ENCODE measurements at places on chromosomes 12 and 14.

DNA sequence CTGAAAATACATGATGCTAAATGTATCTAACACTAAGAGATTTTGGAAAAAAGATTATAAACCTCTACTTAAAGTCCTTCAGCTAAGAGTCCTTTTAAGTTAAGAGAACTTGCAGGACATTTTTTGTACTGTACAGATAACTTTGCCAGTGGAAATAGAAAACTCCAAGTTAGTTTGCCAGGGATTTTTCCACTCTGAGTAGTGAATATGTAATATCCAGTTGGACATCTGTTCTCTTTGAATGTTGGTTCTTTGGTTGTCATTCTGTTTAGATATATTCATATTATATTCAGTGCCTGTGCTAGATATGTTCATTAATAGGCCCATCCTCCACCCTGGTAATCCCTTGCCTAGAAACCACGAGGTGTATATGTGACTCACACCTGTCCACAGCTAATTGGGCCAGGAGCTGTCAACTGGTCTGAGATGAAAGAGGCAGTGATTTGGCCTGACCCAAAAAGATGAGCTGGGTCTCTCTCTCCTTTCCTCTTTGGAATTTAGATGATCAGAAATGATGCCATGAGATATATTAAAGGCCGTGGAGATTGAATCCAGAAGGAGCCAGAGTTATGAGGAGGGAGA, 261.0 kb upstream of the LRIG3 start:
- DNase-seq, result no peak

- no peak for DNase-seq
Observed at GRCh38 chr14:75096959-75097358, 27.5 kb downstream of the ZC2HC1C start.

GRCh38 chr12:98592825-98593322, 612 bp upstream of the SLC25A3 start:
- DNase-seq, result no peak

DNA sequence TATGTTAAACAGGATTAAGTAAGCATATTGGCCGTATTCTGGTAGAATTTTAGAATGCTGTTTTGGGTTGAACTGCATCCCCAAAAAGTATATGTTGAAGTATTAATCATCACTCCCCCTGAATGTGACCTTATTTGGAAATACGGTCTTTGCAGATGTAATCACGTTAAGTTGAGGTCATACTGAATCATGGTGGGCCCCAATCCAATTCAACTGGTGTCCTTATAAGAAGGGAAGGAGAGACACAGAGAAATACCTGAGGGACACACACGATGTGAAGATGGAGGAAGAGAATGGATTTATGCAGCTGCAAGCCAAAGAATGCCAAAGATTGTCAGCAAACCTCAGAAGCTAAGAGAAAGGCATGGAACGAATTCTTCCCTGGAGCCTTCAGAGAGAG, 268.6 kb downstream of the ITPR2 start:
- no peak for DNase-seq

- no peak for DNase-seq
Observed at GRCh38 chr14:95048771-95049312, 108.5 kb downstream of the DICER1 start.

- no peak for DNase-seq
Observed at GRCh38 chr12:42407306-42407705, 81.3 kb downstream of the PPHLN1 start.

DNA sequence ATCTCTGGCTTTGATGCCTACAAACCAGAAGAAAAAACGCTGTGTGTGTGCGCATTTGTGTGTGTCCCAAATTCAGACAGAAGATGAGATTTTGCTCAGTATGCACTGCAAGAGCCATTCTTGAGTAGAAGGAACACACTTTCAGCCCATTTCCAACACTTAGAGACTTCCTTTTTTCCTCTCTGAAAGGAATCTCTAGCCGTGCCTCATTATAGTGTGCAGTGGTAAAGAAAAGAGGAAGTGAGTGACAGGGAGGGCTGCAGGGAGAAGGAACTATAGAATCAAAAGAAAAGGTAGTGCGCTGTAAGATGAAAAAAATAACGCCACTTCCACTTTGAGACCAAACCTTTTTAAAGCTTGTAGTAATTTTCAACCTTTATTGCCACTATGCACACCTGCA, 1400.9 kb upstream of the FLRT2 start:
- no peak for DNase-seq

DNA sequence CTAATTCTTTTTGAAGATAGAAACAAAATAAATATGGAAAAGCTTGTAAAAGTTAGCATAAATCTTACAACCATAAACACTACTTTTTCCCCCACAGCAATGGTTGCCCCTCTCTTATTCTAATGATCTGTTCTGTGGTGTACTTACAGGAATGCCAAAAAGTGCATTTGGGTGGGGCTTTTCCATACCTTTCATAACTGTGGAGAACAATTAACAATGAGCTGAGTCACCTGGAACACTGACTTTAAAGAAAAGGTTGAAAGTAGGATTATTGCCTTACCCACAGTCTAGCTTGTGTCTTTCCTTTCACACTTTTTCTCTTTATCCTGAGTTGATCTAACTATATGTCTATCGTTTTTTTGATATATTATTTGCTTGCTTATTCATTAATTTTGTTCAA, 86.9 kb downstream of the TPH2 start:
- DNase-seq, result no peak

DNA sequence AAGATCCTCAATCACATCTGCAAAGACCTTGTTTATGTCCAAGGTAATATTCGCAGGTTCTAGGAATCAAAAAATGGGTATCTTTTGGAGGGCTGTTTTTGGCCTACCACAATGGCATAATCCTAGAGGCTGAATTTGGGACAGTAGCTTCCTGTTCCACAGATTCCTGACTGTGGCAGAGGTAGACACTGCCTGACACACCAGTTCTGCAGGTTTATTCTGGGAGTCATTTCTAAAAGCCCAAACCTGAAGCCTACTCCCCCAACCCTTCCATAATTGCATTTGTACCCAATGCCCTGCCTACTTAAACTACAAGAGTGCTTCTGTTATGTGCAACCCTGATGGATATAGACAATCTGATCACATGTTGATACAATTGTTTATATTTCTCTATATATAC, 378.9 kb downstream of the PCNX1 start:
- no peak for DNase-seq

DNA sequence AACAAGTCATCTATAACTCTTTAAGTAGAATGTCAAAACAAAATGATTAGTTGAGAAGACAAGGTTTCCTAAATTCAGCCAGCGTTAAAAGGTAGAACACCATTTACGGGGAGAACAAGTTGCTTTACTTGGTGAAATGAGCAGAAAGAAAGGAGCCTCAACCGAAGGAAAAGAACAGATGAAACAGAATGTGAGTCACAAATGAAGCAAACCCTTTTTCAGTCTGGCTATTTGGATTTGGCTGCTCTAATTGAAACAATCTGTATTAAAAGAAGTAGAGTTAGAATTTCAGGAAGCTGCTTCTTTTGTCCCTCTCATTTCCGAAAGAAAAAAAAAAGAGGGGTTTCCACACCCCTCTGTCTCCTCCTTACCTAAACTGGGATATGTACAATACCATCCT, 34.6 kb downstream of the CEP128 start:
- no peak for DNase-seq

DNA sequence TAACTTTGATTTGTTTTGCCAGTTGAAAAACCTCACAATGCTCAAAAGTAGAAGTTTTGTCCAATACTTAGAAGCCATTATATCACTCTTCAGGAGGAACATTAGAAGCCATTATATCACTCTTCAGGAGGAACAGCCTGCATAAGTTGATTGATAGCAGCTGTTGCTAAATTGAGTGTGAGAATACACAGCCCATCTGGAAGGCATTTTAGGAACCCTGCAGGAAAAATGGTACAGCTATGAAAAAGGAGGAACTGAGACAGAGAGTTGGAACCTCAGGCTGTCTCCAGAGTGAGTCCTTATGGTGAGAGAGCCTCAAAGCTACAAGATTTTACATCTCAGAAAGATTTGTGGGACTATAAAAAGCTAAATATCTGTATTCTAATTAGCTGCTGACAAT, 207.0 kb downstream of the MYRFL start:
- DNase-seq, result no peak

GRCh38 chr14:74824997-74825396, 50.9 kb downstream of the PROX2 start:
- DNase-seq, result no peak

GRCh38 chr12:69704357-69704756, 5.3 kb upstream of the BEST3 start:
- DNase-seq, result no peak

DNA sequence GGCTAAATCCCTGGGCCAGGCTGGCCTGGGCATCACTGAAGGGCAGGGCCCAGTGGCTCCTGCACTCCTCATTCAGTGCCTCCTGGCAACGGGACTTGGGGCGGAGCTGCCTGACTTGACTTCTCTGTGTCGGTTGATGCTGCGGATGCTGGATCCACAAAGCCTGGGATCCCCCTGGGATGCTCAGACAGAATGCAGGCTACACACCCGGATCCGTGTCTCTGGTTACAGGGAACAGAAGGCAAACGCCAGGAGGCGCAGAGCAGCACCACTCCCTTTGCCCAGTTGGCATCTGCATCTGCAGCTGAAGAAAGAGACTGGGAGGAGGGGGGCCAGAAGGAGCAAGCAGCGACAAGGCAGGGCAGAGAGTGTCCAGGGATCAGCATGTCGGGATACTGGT, 154.5 kb upstream of the FKBP4 start:
- no peak for DNase-seq

GRCh38 chr12:70418101-70418500, 52.0 kb downstream of the KCNMB4 start:
- DNase-seq, result no peak

GRCh38 chr12:25789541-25789944, 168.9 kb upstream of the RASSF8 start:
- no peak for DNase-seq

- DNase-seq, result no peak
Observed at GRCh38 chr14:74510959-74511409, 17.4 kb downstream of the ISCA2 start.

DNA sequence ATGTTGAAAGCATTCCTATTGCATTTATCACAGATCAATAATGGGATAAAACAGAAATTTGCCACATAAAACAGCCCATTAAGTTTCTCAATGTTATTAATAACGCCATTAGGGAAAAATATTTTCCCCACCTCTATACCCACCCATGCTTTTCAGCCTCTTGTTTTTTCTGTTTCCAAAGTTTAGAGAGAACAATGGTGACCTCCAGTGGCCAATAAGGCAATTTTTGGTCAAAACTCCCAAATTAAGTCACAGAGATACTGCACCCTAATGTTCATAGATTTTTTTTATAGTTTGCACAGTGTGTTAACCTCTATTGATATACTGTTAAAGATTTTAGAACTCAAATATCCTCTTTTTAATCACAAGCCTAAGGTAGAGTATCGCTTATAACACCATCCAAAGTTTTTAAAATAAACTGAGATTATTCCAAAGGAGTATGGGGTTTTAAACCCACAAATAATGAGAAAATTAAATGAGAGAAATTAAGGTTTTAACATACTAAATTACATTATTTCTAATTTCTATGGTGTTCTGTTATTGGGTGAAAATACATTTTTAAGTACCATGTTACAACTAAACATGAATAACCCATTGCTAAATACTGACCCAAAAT, 184.7 kb upstream of the DCN start:
- no peak for DNase-seq

- DNase-seq, result no peak
Observed at GRCh38 chr14:80764496-80764895, 177.0 kb downstream of the CEP128 start.

GRCh38 chr12:97308576-97309198, 153.9 kb upstream of the RMST start:
- no peak for DNase-seq

- DNase-seq, result no peak
Observed at GRCh38 chr12:93785249-93786010, 108.3 kb downstream of the CRADD start.

DNA sequence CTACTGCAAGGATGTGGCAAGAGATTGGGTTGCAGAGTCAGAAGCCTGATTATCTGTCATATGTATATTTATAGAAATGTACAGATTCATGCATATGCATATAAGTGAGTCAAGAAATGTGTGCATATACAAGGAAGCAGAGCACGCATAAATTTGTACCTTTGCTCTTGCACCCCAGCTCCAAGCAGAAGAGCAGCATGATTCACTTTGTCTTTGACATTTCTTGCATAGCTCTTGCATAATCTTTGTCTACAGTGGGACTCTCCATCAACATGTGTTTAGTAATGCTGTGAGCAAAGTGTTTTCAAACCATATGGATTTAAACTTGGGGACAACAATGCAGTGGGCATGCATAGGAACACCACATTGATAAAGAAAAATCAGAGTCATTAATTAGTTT, 330.7 kb upstream of the DCN start:
- no peak for DNase-seq

GRCh38 chr14:49984424-49984823, 91.5 kb downstream of the ARF6 start:
- DNase-seq, result no peak

DNA sequence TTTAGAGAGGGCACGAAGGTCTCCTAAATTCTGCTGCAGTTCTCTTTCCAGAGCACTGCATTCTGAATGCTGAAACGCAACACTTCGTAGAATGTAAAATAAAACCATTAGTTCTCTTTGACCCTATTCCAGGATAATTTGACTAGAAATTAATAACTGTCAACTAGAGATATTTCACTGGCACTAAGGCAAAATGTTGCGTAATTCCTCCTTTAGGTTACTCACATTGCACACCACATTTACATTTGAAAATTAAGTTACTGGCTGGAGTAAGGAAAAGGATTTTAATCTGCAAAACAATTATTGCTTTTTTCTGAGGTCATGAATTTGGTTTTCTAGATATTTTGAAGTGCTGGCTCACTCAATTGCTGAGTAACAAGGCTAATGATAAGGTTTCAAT, 58.0 kb upstream of the TRHDE start:
- DNase-seq, result no peak

DNA sequence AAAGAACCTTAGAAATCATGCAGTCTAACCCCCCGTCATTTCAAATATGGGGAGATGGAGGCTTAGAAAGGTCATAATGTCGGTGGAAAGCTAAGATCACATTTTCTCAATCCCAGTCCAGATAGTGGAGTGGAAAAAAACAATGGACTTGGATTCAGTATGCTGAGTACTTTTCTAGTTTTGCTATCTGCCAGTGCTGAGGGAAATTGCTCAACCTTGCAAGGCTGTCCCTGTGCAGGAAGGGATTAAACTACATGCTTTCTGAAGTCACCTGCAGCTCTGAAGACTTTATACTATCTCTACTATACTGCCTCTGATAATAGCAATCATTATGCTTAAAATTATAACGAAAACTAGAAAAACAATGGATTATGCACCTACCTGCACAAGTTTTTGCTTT, 272.8 kb downstream of the LRIG3 start:
- DNase-seq, result no peak

GRCh38 chr12:109475993-109476806, 900 bp downstream of the KCTD10 start:
- no peak for DNase-seq

All from stimulated activated CD4-positive, alpha-beta T cell treated with anti-CD3 and anti-CD28 coated beads, Interleukin-1b, Interleukin-23, amount 100 ng/mL, for 1 hour (primary cell).